Activated CD4-positive, alpha-beta T cell treated with anti-CD3 and anti-CD28 coated beads for 36 hours (primary cell): ENCODE measurements at places on chromosomes 1 and 21.

GRCh38 chr21:41614511-41614910, 106.6 kb upstream of the TMPRSS2 start:
- DNase-seq, result no peak

- DNase-seq, result no peak
These were observed 15.0 kb upstream of the ITPKB start for GRCh38 chr1:226754097-226754496.

DNA sequence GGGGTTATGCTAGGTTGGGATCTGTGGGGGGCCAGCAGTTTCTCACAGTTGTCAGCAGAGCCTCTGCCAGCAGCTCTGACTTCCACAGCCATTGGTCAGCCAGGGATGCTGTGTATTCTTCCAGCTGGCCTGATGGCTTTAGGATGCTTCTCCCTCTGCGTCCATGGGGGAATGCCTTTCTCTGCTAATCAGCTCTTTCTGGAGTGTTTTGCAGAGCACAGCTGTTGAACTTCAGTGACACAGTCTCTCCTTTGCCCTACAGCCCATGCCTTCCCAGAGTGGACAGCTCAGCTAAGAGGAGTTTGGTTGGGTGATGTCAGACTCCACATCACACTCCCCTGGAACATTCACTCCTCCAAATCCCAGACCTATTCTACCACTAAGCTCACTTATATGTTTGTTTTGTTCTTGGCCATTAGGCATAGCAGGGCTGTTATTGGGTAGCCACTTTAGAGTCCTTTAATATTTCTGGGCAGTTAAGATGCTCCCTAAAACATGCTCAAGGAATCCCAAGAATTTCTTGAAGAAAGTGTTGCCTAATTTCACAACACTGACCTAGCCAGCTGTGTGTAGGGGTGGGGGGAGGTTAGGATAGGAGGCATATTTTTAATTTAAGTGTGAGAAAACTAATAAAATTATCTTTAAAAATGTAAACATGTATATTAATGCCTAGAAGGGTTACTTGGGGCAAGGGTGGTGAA, 75.3 kb upstream of the KIAA0040 start:
- no peak for DNase-seq

GRCh38 chr1:22799971-22800370, 89.3 kb downstream of the EPHB2 start:
- no peak for DNase-seq

- no peak for DNase-seq
These were observed 165.9 kb downstream of the PCBP3 start for GRCh38 chr21:45809421-45809820.

DNA sequence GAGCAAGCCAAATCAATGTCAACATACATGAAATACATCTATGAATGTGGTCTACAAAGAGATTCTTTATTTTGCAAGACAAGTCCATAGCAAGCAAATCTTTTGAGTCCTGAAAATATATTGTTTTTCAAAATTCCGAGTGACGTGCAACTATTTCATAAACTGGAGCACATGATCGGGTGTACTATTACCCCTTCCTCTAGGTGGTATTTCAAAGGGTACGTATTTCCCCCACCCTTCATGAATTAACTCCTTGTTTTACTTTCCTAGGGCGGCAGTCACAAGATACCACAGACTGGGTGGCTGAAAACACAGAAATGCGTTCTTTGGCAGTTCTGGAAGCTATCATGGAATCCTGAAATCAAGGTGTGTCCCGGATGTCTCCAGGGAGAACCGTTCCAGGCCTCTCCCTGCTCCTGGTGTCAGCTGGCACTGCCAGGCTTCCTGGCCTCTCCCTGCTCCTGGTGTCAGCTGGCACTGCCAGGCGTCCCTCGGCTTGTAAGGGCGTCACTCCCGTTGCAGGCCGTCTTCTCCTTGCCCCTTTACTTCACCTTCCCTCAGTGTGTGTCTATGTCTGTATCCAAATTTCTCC, 55.3 kb downstream of the RIPK4 start:
- DNase-seq, result no peak

DNA sequence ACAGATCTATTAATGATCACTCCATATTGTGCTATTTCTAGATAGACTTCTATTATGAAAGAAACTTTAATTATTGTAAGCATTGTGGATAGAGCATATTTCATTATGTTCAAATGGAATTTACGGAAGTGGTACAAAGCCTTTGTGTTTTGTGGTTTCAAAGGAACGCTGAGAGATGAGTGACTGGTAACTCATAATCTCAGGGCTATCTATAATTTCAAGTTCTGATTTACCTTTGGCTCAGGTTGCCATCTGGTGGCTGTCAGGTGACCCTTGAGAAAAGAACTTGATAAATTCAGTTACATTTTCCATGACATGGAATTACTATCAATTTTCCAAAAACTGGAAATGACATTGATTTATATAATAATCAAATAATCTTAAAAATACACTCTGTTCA, 12.2 kb downstream of the NTNG1 start:
- no peak for DNase-seq

- DNase-seq, result peak; percentile 63
These were observed 14.8 kb upstream of the NCMAP start for GRCh38 chr1:24540906-24541710.

DNA sequence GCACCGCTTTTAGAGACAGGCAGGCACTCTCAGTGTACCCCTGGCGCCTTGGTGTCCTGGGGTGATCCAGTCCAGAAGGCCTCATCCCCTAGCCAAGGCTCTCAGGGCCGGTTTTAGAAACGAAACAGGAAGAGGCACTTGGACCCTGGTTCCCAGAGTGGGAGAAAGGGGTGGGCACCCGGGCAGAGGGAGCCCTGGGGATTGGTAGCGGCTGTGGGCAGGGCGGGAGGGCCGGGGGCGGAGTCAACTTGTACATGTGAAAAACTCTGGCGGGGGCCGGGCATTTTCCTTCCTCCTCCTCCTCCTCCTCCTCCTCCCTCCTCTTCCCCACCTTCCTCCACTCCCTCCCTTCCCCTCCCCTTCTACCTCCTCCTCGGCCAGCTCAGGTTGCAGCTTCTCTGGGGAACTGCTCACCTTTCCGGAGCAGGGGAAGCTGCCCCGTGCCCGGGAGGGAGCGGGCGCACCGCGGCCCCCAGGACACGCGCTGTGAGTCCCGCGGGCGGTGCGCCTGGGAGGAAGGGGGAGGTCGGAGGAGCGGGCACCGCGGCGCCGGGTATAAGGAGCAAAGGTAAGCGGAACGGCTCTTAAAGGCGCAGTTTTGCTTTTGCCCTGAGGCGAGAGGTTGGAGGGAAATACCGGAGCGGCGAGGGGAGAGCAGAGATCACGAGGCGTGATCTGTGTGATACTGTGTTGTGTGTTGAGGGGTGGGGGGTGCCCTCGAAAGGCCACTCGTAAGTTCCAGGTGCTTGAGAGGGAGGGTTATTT, at the start of gene CDK18:
Gene CDK18 (plus strand): TSS at position 359 of the 765 bp plus-strand sequence. CDS start 18,499 bp downstream, outside the sequence.
- peak; percentile 66 for DNase-seq

- no peak for DNase-seq
These were observed 135.0 kb downstream of the PTPN14 start for GRCh38 chr1:214416417-214416816.

- peak; percentile 39 for DNase-seq
These were observed 29.0 kb upstream of the ARID1A start for GRCh38 chr1:26666855-26667254.

- DNase-seq, result no peak
These were observed 14.1 kb downstream of the XKR8 start for GRCh38 chr1:27973771-27974416.

DNA sequence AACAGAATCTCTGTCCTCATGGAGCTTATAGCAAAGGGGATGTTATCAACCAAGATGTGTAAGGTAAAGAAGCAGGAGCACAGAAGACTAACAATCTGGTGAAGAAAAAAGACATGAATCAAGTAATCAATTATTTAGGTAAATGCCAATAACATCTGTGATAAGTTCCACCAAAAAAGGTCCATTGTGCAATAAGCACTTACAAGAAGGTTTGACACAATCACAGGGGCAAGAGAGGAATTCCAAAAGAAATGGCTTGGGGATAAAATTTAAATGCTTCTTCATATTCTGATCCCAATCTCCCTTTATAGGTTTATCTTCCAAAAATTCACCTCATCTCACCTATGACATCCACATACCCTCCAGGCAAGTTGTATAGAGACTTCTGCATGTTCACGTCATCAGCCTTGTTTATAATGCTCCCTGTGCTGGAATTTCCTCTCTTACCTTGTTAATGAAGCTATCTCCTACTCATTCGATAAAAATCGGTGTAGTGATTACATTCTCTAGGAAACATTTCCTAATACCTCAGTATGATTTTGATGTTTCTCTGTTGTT, 53.6 kb upstream of the DPT start:
- DNase-seq, result no peak

DNA sequence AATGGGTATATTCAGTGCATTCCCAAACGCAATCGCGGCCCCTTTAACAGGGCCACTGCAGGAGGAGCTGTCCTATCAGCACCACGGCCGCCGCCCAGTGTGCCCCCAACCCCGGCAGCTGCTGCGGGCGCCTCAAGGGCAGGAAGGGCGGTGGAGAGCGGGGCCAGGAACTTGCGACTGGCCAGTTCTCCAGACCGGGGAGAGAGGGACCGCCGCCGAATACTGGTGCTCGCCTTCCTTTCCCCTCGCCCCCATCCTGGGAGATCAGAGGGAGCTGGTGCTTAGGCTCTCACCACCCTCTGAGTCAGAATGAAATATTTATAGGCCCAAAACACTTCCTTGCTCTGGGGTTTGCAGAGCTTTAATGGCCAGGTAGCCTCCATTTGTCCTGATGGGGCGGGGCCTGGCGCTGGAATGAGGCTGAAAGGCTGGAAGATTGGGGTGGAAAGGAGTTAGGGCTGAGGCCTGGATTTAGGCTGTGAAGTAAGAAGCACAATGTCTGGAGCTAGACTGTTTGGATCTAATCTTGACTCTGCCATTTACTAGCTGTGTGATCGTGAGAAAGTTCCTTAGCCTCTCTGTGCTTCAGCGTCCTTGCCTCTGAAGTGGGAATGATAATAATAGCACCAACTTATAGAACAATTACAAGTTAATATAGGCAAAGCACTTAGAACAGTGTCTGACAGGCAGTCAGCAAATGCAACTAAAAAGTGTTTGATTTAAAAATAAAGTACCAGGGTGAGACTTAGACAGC, 75.5 kb downstream of the NAV1 start:
- peak; percentile 9 for DNase-seq

GRCh38 chr1:86913399-86913895, 479 bp downstream of the SELENOF start:
- peak; percentile 61 for DNase-seq

- no peak for DNase-seq
These were observed 340.1 kb upstream of the PLXNA2 start for GRCh38 chr1:208584167-208584755.

GRCh38 chr1:231213831-231214573, 27.0 kb upstream of the GNPAT start:
- DNase-seq, result no peak

GRCh38 chr1:234721476-234722269, 111.7 kb upstream of the IRF2BP2 start:
- DNase-seq, result no peak

DNA sequence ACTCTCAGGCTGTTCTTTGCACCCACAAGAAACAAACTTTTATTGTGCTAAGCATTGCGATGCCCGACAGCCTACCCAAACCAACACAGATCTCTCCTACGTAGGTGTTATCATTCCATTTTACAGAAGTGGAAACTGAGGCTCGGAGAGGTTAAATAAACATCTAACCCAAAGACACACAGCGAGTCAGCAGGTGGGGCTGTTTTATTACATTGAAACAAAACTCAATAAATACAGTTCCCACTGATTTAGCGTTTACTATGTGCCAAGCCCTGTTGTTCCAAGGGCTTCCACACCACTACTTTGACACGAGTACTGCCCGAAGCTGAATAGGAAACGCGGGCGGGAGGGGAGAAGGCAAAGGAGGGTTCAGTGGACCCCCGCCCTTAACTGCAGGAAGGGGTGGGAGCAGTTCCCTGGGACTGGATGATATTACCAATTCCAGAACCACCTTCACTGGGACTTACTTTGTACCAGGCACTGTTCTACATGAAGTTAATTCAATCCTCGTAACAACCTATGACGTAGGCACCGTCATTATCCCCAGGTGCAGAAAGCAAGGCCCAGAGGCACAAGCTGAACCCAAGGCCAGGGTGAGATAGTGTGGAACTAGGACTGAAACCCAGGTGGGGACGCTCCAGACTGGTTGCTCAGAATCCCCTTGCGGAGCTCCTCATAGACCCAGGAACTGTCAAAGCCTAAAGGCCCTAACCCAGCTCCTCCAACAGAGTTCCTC, 19.3 kb upstream of the ALDH4A1 start:
- DNase-seq, result no peak

DNA sequence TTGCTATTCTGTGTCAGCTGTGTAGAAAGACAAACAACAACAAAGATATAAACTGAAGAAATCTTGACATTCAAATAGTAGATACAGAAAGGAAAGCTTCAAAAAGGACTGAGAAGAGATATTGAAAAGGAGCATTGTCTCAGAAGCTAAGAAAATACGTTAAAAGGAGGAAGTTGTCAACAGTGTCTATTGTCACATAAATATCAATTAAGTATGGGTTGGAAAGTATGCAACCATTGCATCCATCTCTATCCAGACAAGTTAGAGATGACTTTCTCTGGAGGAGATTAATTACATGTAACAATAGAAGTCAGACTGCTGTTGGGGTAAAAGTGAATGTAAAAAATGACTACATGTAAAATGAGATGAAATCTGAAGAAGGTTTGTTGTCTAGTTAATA, 29.7 kb upstream of the BRINP3 start:
- DNase-seq, result no peak

DNA sequence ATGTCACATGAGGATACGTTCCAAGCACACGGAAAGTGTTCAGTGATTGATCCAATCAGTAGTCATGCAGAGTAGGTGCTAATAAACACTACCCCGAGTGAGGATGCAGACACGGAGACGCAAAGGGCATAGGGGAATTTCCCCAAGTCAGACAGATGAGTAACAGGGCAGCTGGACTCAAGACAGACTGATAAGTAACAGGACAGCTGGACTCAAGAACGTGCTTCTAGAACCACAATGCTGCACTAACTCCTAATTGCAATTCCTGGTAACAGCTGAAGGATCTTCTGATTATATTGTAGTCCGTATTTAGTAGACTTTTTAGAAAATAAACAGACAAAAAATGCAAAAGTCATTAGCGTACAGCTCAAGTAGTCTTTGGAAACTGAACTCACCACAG, 1.9 kb upstream of the OR2T10 start:
- DNase-seq, result no peak

GRCh38 chr1:87292684-87293493, 35.8 kb upstream of the LMO4 start:
- peak; percentile 76 for DNase-seq

DNA sequence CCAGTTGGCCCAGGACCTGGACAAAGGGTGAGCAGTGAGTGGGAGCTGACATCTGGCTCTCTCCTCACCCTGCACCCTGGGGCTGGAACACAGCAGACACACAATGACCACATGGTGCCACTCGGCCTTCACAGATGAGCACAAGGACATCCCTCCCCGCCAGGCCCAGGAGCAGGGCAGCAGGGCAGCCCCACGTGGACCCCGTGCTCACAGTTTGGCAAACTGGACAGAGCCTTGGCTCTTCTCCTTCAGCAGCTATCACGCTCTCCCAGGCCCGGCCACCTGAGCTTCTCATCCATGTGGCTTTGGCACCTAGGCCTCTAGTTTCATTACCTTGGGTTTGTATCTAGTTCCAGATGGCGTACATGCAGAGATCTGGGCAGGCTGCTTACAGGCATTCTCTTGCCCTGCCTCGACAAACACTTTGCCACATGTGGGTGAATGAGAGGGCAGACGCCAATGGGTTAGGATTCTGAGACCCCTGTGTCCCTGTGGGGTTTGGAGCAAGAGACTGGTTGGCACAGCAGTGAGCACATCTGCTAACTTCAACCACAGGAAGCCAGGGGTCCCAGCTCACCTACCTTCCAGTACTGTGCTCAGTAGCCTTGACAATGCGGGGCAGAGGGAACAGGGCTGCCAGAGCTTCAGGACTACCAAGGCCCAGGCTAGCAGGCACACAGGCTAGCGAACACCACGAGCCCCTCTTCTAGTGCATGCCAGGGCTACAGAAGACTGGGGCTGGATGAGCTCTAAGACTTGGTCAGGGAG, 3.4 kb upstream of the PTPRF start:
- DNase-seq, result no peak
